Sigmoid colon (tissue), 7 donors: ENCODE measurements at places on chromosomes 5 and 9. TPM values are rescaled to one million over a fixed set of nuclear protein-coding genes. Genes with fewer than 3 reads are reported as not detected.

- DNase-seq = no peak
These were observed 39.8 kb upstream of the PCSK5 start for GRCh38 chr9:75850459-75851200.

The HACD4 gene
- total RNA-seq = 10.5 TPM

DNA sequence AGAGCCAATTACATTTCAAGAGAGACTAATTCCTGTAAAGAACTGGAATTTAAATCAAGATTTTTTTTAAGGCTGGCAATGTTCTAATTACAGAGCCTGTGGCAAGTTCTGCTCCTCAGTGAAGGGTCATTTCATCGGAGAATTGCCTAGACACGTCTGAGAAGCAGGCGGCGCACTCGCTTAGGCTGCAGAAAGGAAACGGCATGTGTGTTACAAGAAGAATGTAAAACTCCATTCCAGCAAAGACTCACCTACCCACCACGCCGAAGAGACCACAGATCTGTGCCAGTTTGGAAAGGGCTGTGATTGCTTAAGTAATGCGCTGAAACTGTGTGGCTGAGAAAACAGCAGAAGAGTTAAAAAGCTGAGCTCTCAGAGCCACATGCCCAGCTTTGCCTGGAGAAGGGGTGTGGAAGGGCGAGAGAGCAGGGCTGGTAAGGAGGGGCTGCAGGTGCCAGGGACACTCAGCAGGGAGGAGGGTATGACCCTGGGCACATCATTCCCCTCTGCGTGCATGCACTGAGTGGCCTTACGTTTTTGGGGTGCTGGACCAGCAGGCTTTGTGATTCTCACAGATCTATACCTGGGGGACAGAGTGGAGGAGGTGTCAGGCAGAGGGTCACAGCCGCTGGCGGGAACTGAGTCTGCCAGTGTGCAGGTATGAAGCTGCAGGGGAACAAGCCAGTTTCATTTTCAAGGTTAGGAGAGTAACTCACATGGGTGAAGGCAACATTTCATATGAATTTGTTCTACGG lies 17.8 kb upstream of the SLC25A51 start:
- peak; percentile 55 for DNase-seq

The CTNND2 gene
- 2.5 TPM for total RNA-seq

DNA sequence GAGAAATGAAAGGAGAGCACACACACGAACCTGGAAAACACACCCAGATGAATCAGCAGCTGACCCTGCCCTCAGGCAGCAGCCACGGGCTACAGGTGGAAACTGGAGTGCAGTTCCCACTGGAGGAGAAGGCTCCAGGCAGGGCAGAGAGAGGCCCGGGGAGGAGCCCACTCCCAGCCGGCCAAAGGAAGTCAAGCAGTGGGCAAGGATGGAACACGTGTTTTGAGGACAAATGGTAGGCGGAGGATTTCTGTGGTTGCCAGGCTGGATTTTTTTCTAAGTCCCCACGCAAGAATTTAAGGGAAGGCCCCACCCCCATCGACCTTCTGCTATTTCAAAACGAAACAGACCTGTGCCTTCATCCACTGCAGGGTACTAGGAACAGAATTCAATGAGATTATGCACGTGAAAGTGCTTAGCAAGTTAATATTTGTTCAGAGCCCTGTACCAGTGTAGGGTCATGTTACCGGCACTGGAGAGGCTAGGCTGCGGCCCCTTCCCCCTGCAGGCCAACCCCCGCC lies 6.8 kb downstream of the EPB41L4B start:
- DNase-seq = no peak

DNA sequence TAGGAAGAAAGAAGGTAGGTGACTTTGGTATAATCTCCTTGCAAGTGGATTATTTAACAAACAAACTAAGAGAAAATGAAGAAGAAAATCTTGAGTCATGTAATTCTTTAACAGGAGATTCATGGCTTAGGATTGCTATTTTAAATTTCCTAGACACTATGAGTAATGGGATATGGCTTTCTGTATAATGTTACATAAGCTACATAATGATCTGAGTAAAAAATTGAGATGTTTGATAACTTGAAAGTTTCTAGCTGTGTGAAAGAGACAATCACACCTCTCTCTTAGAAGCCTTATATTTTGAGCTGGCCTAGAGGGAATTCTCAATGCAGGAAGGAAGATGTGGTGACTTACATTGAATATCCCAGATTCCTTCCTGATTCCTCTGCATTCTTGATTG lies 92.5 kb downstream of the CDH9 start:
- no peak for DNase-seq

The CTSL gene
- 107 TPM for total RNA-seq

The SOX30 gene
- total RNA-seq = not detected

GRCh38 chr5:55623789-55624188 lies 88.3 kb downstream of the SLC38A9 start:
- no peak for DNase-seq

- DNase-seq = no peak
These were observed 127.2 kb upstream of the CXCL14 start for GRCh38 chr5:135705941-135706466.

The DAB2IP gene
- 50.7 TPM for total RNA-seq

DNA sequence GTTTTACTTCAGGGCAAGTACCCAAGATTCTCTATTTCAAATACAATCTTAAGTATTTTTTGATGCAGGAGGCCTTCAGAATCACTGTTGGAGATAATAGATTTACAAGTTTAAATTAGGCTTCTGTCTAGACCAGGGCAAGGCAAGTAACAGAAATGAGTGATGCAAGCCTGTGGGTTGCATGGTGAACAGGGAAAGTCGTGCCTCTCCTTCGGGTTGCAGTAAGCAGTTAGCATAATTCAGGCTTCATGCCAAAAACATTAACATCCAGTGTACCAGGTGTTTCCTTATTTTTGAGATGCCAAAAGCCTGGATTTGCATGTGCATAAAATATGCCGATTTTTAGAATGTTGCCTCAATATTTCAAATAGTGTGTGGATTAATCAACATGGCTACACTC lies 369.0 kb downstream of the CAAP1 start:
- no peak for DNase-seq

DNA sequence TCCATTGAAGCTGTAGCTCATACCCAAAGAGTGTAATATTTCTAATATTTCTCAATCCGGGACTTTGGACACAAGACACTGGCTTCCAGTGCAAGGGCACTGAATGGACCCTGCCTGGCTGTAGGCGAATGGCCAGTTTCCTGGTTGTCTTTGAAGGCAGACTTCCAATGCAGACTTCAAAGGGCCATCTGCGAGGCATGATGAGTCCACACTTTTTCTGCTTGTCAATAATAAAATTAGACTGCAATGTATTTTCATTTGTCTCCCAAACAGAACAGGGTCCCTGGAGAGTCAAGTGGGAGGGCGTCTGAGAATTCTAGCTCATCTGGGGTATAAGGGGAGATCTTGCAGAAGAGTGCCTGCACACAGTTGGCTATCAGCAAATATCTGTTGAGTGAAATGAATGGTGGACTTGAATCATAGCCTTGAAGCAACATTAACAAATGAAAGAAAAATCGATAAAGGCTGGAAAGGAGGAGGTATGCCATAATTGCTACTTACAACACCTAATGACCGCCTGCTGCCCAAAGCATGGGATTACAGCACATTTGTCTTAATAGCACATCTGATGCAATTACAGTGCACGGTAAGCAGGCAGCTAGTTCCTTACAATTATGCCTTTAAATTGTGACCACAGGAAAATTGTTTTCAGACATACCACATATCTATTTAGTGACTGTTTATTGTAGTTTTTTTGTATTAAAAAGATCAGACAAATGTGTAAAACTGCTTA lies 137.5 kb downstream of the ARHGEF28 start:
- no peak for DNase-seq

DNA sequence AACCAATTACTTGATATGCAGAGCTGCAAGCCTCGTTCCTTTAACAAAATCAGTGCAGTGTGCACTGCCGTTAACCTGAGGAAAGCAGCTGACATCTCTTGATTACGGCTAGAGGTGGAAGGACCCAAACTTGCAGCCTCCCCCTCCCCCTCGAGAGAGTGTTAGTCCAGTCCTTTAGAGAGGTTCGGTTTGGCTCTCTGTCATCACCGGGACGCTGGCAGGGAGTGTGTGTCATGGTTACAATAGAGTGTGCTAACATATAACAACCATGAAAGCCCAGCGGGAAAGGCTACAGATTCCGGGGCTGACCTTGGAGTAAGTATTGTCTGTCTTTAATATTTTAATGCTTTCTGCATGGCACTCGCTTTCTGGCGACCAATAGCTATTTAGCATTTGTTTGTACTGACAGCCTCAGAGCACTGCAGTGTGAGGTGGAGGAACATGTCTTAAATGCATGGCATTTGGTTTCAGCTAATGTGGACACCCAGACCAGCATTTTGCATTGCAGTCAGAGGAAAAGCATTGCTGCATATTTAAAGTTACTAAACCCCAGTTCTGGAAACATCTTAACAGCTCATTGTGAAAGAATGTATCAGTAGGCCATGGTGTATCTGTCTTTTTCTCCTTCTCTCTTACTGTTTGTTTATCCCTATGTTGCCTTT lies 237.5 kb downstream of the CD180 start:
- peak; percentile 69 for DNase-seq

DNA sequence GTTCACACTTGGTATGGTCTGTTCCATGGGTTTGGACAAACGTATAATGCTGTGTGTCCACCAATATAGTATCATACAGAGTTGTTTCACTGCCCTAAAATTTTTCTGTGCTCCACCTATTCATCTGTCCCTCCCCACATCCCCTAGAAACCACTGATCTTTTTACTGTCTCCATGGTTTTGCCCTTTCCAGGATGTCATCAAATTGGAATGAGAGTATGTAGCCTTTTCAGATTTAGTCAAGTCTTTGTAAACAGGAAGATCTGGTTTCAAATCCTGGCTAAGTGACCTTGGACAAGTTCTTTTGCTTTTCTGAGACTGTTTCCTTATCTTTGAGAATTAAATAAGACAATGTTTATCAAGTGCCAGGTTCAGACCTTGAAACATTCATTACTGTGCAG lies 13.2 kb upstream of the LVRN start:
- no peak for DNase-seq

The LHX3 gene
- not detected for total RNA-seq

GRCh38 chr5:130427222-130427955 lies 523.1 kb downstream of the CHSY3 start:
- no peak for DNase-seq

The PTPA gene
- 78.5 TPM for total RNA-seq

DNA sequence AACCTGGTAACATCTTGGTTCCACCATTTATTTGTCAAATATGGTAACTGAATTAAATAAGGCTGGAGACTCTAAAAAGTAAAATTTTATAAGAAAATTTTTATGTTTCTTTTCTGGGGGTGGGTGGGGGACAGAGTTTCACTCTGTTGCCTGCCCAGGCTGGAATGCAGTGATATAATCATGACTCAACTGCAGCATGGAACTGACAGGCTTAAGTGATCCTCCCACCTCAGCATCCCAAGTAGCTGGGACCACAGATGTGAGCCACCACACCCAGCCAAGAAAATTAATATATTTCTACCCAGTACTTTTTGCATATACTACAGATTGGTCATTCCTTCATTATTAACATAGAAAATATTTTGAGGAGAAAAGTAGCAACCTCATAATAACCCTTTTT lies 216.9 kb downstream of the DEPDC1B start:
- DNase-seq = no peak

The COL15A1 gene
- total RNA-seq = 67.1 TPM

The ECM2 gene
- total RNA-seq = 3.3 TPM

DNA sequence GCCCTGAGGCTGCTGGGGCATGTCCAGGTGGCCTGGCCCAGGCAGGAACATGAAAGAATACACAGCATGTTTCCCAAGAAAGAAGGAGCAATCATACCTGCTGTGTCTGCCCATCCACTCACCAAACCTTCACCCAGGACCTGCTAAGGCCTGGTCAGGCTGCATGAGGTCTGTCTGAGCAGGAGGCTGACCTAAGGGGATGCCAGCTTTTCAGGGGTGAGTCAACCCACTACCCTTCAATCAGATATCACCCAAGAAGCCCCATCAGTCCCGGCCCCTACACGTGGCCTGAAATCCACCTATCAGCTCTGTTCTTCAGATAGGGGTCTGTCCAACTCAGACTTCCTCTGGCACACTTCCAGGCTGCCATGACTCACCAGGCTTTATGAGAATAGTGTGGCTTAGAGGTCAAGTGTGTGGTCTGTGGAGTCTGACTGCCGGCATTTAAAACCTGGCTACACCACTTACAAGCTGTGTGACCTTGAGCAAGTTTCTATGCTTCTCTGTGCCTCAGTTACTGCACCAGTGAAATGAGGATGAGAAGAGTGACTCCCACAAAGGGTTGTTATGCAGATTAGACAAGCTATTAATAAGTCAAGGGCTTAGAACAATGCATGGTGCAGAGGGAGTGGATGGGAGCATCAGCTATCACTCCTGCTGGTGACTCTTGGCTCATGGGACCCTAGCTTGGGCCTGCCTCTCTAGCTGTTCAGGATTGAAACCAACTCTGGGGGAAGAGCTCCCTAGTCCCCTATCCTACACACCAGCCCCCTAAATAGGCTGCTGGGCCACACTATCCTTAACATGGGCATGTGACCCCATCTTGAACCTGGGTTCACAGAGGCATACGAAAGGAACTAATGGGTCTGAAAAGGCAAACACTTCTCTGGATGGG lies 130.3 kb downstream of the PAX5 start:
- no peak for DNase-seq

The GFI1B gene
- 0.28 TPM for total RNA-seq

The MAST4 gene
- total RNA-seq = 15.7 TPM

DNA sequence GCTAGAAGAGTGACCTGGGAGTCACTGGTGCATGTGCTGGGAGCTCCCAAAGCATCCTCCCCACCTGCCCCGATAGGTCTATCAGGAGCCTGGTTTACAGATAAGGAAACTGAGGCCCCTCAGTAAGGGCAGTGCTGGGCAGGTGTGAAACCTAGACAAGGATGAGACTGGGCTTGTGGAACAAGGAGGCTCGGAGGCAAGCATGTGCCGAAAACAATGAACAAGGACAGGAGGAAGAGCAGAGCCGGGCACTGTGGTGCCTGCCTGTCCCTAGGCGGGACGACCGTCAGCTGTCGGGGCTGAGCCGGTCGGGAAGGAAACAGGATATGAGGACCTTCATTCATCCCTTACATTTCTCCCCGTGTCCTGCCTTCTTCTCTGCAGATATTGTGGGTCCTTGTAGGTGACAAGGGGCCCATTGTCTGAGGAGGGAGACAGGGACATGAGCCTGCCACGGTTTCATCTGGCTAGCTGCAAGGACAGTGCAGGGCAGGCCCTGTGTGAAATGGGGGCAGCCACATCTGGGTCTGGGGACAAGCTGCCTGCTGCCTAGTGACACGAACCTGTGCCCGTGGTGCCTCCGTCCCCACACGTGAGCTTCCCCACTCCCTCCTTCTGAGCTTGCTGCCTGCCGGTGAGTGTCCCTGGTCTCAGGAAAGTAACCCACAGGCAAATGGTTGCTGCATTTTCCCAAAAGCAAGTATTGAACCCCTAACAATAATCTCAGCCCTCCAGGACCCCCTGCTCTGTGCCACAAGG lies 18.6 kb downstream of the FGD3 start:
- no peak for DNase-seq
